Fibroblast of skin of right quadriceps (primary cell): ENCODE measurements at places on chromosomes 2 and 18.

- DNase-seq, result peak; percentile 23
Measured at GRCh38 chr2:197184959-197185586, 125.5 kb downstream of the ANKRD44 start.

DNA sequence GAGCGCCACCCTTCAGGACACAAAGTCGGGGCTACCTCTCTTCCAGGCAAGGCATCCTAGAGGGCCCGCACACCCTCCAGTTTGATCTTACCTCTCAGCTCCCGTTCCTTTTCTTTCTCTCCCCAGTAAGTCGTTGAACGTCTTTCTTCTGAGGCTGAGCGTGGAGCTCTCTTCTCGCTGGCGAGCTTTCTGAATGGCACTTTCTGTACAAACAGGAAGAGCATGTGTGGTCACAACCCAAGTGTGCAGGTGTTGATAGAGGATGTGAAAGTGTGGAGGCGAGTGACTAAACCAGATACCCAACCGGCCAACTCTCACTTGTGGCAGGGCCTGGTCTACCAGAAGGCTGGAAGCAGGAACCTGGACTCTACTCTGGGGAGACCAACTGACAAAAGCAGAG lies at the start of gene AFF3:
Gene AFF3 (minus strand): TSS at position 198 of the 400 bp plus-strand sequence. CDS start 38,136 bp downstream, outside the sequence.
- no peak for DNase-seq

DNA sequence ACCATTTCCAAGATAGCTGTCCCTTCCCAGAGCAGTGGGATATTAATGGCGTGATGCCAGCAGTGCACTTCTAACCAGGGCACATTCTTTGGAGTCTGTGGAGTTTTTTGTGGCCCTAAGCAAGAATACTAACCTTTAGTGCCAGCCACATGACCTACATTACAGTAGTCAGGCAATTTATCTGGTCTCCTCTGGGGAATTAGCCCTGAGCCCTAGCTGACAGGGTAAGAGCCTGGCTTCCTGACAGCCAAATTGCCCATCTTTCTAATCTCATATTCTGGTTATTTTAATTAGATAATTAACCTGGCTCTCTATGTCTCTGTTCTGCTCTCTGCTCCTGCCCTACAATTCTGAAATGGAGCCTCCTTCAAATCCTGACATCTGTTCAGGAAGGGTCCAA lies 5.2 kb downstream of the PFN4 start:
- no peak for DNase-seq

GRCh38 chr2:218857371-218858137 lies 2.1 kb upstream of the WNT6 start:
- DNase-seq, result peak; percentile 41

- peak; percentile 5 for DNase-seq
Measured at GRCh38 chr2:185668710-185669109, 69.9 kb upstream of the FSIP2 start.

DNA sequence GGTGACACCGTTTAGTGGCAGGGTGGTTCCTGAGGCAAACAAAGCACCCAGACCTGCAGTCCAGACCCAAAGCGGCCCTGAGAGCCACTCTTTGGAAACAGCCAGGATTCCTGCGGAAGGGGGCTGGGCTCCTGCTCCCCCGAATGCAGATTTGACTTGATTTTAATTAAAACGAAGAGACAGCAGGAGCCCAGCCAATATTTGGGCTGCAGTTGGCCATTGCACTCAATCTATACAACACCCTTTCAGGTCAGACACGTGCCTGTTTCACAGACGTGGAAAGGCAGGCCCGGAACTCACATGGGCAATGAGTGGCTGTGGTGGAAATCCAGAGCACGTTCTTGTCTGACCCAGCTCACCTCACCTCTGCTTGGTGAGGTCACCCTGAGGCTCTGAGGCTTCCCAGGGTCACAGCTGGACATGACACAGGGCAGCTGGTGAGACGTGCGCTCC lies 122.4 kb downstream of the NDUFA10 start:
- no peak for DNase-seq

DNA sequence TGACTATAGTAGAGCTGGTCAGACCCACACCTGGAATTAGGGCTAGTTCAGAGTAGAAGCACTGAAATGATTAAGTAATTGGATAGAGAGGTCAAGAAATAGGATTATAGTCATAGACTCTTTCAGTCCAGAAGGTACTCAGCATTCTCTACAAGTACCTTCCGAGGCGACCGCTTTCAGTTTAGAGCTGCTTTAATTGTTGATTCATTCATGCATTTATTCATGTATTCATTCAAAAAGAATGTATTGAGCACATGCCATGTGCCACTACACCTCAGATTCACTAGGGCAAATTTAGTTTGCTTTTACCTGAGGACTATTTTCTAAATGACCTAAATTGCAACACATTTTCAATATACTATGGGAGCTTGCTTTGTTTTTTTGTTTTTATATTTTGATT lies 48.7 kb downstream of the CRIM1 start:
- DNase-seq, result peak; percentile 45

- DNase-seq, result no peak
Measured at GRCh38 chr2:47359375-47359868, 43.5 kb upstream of the MSH2 start.

DNA sequence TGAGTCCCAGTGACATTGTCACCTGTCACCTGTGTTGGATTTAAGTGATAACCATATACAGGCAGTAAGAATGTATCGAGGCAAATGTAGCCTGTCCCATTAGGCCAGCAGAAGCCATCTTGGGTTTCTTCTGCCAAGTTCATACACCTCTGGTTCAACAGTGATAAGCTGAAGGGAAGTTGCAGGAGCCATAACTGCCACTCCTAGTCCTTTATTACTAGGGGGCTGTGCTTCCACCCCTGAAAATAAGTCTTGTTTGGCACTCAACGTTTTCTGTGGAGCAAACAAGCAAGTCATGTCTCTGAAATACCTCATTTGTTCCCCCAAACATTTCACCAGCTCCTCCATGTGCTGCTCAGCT lies 58.1 kb upstream of the ALPP start:
- DNase-seq, result no peak

DNA sequence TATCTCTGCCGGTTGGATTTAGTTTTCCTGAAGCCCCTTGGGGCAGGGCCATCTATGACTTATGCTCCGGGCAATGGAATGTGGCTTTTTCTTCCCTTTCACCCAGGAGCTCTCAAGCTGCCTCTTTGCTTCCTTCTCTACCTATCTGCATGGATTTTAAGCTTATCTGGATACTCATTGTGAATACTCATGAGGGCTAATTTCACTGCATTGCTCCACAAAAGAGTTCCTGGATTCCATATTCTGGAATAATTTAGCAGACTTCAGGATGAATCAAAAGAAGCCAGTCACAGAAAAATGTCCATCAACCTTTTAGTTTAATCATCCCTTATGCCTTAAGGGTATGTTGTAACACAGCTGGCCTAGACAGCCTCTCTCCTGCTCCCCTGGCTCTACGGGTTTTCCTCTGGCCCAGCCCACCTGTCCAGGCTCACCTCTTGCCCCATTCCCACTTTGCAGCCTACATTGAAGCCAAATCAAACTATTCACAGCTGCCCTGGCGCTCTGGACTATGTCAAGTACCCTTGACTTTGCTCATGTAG lies 122.8 kb upstream of the RMDN2 start:
- DNase-seq, result peak; percentile 60

- no peak for DNase-seq
Measured at GRCh38 chr2:29567906-29568520, 353.4 kb downstream of the ALK start.

DNA sequence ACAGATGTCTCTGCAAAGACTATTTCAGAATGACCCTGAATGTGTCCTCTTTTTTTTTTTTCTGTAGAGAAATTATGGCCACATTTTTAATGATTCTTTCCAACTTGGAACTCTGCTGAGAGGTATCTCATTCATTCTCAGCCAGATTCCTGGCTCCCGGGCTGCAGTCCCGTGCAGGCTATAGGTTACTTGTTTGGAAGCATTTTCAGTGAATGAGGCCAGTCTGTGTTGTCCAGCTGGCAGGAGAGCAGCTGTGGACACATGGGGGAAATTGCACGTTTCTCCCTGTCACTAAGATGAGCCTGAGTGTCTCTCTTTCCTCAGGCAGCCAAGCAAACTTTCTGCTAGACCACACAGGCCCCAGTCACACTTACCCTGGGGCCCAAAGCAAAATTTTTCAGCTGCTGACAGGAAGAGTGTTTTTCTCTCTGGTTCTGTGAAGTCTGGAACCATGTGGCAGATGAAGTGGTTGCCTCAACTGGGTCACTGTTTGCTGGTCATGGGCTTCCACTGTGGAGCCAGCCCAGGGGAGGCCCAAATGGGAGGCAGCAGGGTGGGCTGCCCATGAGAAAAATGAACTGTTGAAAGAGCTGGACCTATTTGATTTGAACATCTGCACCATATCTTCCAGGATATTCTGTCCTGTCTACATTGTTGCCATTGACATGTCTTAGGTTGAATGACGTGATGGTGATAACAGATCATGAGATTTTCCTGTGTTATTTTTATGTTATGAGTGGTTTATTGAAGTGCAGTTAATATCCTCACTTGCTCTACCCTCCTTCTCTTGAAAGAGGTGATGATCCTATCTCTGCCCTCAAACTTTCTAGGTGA lies 431.2 kb downstream of the LPIN1 start:
- no peak for DNase-seq

- DNase-seq, result peak; percentile 52
Measured at GRCh38 chr2:215949991-215950404, 63.4 kb downstream of the MREG start.

DNA sequence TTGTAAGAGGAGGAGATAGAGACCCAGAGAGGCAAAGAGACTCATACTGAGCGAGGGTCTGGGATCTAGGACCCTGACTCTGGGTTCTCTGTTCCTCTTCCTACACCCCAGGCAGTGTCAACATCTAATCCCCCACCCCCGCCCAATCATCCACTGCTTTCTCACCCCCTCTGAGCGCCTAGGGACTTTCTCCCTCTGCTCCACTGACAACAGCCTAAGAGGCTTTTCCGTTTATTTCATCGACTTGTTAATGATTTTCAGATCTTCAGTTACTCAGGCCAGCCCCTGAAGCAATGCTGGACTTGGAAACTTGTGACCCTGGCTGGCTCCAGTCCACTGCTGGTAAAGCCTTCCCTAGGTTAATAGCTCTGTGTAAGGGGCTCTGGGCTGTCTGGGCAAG lies 65.1 kb downstream of the TFCP2L1 start:
- no peak for DNase-seq

GRCh38 chr2:174395969-174396630 lies 570 bp downstream of the SCRN3 start:
- DNase-seq, result no peak

- DNase-seq, result no peak
Measured at GRCh38 chr18:51522338-51522737, 324.9 kb upstream of the MEX3C start.

- DNase-seq, result no peak
Measured at GRCh38 chr2:205720451-205720902, 38.2 kb downstream of the NRP2 start.

- DNase-seq, result no peak
Measured at GRCh38 chr2:86498468-86499260, 57.5 kb downstream of the KDM3A start.

DNA sequence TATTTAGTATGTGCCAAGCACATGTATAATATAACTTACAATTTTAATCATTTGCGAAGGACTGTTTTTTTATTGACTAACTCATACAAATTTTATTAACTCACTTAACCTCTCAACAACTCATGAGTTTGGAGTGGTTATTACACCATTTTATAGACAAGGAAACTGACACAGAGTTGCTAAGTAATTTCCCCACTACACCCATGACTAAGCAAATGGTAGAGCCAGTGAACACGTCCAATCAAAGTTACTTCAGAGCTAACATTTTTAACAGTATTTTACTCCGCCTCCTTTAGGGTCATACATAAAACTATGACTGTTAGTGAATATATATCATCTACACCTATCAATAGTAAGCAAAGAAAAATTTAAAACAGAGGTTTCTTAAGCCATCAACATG lies 556.7 kb upstream of the FSIP2 start:
- no peak for DNase-seq

- DNase-seq, result peak; percentile 67
Measured at GRCh38 chr18:58527285-58527951, 101.5 kb downstream of the ALPK2 start.

DNA sequence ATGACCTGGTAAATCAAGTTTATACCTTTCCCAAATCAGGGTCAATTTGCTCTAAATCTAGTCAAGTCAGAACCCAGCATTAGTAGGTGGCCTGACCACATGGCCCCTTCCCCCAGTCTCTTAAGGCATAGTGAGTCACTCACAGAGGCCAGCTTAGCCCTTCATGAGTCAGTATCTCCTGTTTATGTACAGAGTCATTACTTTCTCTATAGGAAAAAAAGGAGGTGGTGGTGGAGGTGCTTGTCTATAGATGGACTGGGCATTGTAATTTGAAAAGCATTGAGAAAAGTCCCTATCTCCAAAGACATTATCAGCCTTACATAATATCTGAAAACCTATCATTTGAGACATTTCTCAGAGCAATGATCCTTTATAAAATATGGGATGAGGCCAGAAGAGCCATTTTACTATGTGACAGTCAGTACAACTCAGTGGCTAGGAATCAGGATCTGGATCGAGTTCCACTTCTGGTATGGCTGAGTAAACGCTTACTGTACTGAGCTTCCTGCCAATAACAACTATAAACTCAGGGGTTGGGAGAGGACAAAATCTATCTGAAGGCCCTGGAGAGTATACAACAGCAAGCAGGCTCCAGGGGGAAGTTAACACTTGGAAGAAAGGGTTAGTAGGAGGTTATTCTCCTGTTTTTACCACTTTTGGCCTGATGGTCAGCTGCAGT lies 22.5 kb upstream of the SIGLEC15 start:
- DNase-seq, result peak; percentile 98

DNA sequence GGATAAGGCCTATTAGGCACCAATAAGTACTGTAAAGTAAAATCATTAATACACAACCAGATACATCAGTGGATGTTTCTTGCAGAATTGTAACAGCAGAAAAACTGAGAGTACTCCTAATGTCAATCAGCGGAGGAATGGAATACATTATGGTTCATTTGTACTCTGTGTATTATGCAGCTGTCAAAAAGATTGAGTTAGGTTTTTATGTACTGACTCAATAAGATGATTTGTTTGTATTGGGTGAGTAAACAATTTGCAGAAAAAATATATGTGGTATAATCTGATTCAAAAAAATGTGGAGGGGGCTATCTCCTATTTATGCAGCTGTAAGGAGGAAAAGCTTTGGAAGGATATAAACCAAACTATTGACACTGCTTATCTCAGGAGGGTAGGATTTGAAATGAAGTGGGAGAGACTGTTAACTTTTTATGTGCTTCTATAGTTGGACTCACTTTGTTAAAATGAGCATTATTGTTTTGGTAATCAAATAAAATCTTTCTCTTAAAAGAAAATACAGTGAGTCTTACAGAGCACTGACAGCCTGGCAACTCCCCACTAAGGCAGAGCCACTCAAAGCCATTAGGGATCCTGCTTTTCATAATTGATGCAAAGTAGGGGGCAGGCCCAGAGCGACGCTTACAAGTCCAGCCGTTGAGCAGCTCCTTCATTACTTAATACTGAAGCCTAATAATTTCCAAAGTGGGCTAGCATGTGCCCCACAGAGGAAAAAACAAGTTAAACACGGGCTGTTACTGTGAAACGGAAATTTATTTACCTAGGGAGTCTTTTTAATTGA lies 168.8 kb downstream of the PHLPP1 start:
- DNase-seq, result no peak

DNA sequence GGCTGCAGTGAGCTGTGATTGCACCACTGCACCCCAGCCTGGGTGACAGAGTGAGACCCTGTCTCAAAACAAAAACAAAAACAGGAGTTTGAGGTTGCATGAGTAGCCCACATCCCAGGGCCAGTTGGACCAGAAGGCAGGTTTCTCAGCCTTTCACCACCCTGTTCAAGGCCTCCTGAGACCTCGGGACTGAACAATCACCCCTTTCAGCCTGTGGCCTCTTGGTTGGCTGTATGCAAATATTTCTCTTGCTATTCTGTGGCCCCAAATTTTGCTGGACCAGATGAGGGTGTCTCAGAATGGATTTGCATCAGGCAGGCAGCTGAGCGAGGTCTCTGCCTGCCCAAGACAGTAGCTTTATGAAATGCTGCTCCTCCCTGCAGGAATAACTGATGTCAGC lies 56.9 kb downstream of the DPYSL5 start:
- DNase-seq, result no peak
